ENCODE measurements at places on chromosomes 2 and 18. TPM values are rescaled to one million over a fixed set of nuclear protein-coding genes. Genes with fewer than 3 reads are reported as not detected.

- no peak for DNase-seq
Measured at GRCh38 chr2:12289120-12289802, 427.5 kb upstream of the TRIB2 start.

- DNase-seq = peak; percentile 51
Measured at GRCh38 chr2:190121971-190122370, 59.4 kb upstream of the MSTN start.

DNA sequence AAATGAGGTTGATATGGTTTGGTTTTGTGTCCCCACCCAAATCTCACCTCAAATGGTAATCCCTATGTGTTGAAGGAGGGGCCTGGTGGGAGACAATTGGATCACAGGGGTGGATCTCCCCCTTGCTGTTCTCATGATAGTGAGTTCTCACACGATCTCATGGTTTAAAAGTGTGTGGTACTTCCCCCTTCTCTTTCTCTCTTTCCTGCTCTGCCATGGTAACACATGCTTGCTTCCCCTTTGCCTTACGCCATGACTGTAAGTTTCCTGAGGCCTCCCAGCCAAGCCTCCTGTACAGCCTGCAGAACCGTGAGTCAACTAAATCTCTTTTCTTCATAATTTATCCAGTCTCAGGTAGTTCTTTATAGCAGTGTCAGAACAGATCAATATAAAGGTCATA, 24.7 kb upstream of the FAM124B start:
- no peak for DNase-seq

DNA sequence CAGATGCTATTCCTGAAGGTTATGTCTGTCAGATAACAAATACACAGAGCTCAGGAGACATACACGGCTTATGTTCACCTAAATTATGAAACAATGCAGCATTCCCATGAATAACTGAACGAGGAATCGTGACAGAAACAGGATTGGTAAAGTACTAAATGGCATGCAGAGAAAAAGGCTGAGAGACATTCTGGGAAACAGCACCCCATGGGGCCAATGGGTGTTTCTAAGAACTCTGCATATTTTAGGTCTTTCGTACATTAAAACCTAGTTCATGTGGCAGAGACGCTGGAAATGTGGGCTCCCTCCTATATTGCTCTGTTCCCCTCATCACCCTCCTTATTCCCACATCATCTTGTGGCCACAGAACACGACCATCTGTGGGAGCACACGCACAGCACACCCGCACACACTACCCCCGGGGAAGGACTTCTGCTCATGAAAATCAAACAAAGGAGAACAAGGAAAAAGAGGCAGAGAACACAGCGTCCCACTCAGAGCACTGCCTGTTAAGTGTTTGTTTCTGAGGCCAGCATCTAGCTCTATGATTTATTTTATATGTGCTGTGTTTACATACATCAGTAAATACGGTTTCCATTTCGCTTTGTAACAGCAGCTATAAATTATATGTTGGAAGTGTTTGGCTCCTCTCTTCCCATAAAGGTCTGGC, 143.6 kb downstream of the AFF3 start:
- DNase-seq = no peak

DNA sequence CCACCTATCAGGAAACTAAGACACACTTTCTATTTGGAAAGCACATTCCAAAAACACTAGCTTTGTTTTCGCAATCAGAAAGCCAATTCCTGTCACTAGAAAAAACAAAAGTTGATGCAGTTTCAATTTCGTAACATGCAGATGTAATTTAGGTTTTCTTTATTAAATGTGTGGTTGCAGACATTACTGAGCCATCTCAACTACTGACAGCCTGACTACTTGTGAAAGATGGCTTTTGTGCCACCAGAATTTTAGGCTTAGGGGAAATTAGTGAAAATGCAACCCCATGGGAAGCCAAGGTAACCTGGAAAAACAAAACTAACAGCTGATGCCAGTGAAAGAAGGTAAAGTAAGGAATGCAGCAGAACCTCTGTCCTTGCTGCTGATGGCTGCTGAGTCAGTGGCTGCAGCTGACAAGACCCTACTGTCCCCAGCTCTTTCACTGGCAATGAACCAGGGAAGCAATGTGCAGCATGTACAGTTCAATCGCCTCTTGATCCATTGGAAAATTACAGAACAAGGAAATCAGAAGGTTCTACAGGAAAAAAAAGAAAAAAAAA, 34.9 kb downstream of the FEZ2 start:
- no peak for DNase-seq

DNA sequence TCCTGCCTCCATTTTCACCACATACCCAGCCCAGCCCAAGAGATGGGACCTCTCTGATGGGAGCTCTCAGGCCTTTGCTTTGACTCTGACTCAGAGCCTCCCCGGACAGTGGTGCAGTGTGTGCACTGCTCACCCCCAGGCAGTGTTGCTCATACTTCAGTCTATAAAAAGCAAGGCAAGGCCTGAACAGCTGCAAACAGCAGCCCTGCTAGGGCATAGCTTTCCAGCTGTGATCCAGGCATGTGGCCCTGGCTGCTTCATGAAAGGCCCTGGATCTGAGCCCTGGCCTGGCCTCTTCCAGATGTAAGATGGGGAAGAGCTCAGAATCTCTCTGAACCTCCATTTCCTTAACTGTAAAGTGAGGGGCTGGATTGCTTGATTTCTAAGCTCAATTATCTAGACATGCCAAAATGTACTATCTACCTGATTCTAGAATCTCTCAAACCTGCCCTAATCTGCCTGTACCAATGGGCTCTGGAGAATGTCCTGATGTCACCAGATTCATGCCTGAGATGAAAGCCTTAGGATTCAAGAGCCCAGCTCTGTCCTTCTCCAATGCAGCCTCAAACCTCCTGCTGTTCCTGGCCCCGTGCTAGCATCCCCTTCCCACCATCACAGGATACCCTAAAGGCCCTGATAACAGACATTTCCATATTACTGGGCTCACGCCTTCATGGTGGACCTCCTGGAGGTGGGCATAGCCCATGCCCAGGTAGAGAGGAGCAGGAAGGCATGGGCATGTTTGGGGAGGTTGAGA, 206.9 kb downstream of the ARL4C start:
- DNase-seq = no peak

DNA sequence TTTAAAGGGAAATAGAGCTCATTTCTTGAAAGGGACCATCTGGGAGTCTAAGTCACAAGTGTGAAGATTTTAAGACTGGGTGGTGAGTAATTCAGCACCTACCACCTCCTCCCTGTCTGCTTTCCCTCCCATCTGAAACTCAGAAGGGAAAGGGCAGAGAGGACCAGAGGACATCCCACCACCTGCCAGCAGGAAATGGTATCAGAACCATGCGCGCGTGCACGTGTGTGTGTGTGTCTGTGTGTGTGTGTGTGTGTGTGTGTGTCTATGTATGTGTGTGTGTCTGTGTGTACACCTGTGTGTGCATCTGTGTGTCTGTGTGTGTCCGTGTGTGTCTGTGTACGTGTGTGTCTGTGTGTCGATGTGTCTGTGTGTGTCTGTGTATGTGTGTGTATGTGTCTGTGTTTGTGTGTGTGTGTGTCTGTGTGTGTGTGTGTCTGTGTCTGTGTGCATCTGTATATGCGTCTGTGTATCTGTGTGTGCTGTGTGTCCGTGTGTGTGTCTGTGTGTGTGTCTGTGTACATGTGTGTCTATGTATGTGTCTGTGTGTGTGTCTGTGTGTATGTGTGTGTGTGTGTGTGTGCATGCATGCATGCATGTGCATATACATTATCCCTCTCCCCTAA, 76.8 kb downstream of the ZFP36L2 start:
- no peak for DNase-seq

DNA sequence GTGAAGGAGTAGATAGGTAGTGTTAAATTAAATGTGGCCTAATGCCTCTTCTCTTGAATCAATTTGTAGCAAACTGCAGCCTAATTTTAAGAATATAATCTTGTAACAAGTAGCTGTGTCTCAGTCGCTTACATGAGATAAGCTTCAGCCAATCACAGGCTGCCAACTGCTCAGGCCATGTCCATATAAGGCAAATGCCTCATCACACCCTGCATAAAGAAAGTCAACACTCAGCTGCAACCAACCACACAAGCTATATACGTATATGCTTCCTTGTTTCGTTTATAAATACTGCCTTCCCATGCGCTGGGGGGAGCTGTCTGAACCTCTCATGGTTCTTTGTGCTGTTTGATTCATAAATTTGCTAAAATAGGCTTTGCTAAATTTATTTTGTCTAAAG, 476.3 kb downstream of the TRIB2 start:
- no peak for DNase-seq

GRCh38 chr2:219548990-219549389, 5.2 kb downstream of the TMEM198 start:
- no peak for DNase-seq

DNA sequence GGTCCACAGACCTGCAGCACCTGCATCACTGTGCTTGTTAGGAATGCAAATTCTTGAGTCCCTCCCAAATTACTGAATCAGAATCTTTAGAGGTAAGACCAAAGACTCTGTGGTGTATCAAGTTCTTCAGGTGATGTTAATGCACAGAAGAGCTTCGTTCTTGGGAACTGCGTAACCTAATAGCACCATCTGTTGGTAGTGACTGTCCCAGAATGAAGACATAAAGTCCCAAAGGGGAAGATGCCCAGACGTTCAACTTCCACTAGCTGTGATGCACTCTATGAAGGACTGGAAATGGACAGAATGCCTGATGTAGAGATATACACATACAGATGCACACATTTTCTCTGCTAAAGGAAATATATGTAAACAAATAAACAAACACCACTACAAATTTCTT, 576.0 kb downstream of the LRP1B start:
- peak; percentile 63 for DNase-seq

GRCh38 chr2:159209341-159210306, 76.9 kb downstream of the WDSUB1 start:
- no peak for DNase-seq

DNA sequence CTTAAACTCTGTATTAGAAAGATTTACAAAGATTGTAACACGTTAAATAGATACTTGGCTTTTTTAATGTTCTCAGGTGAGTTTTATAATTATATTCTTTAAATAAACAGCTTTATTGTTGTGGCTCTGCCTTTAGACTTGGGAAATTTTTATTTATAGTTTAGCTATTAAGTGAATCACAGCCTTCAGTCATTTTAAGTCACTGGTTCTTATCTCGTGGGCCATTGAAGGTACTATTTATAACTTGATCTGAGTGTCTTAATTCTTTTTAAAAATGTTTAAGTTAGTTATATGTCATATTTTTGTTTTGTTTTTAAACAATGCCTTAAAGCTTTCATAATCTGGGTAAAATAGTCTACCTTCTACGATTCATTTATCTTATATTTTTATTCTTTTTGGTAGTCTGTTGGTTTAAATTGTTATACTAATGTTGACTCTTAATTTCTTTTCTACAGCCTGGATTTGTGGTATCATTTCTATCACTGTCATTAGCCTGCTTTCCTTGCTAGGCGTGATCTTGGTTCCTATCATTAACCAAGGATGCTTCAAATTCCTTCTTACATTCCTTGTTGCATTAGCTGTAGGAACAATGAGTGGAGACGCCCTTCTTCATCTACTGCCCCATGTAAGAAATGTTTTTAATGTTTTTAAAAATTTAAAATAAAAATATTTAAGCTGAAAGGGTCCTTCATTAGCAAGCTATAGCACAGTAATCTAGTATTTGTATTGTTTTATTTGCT, 49.3 kb downstream of the SLC39A10 start:
- DNase-seq = peak; percentile 51

GRCh38 chr2:88197732-88198131, 27.6 kb downstream of the THNSL2 start:
- no peak for DNase-seq

GRCh38 chr2:213491376-213491775, 207.1 kb downstream of the SPAG16 start:
- no peak for DNase-seq

DNA sequence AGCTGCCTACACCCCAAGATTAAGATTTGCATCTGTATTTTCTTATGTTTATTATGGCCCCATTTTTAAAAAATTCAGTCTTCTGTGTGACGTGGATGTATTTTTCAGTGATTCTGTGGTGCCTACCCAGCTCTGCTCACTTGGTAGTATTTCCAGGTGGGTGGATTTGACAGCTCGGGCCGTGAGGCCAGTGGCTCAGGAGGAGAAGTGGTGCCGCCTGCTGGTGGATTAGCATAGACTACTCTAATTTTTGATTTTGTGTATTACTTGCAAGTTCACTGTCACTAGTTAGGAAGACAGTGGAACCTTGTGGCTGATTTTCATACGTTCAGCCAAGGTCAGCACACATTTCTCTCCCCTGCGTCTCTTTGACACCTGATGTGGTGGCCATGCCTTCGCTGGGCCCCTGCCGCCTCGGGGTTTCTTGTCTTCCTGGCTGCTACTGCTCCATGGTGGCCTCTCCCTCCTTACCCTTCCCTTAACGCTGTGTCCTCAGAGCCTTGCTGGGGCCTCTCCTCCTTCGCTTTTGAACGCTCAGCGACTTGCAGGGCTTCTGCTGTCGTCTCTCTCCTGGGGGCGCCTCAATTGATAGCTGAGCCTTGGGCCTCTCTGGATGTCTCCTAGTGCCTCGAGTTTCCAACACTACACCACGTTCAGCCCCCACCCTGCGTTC, 89.4 kb downstream of the DGKD start:
- DNase-seq = peak; percentile 77

DNA sequence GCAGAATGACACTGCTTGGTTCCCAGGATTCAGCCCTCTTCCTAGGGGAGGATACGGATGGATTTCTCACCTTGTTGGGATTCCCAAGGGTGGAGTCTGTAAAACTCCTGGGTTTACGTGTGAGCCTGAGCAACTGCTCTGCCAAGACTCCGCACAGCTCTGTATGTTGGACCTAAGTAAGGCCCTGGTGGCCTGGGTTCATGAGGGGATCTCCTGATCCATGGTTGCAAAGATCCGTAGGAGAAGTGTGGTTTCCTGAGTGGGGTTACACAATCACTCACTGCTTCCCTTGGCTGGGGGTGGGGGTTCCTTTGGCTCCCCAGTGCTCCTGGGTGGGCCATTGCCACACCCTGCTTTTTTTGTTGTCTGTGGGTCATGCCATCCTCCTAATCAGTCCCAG, 37.7 kb downstream of the ANKRD12 start:
- no peak for DNase-seq

Gene MERTK
- total RNA-seq = 6.1 TPM

Gene PRSS56
- not detected for total RNA-seq

Gene CRYGC
- not detected for total RNA-seq

Gene PNO1
- total RNA-seq = 14.6 TPM

Gene CFAP65
- total RNA-seq = 0.22 TPM

Gene TSPYL6
- total RNA-seq = not detected

Gene SERPINB5
- not detected for total RNA-seq

Data from neural progenitor cell (in vitro differentiated cells).